Cortex of kidney (tissue), 1 donor: ENCODE measurements at places on chromosomes 3 and 15.

DNA sequence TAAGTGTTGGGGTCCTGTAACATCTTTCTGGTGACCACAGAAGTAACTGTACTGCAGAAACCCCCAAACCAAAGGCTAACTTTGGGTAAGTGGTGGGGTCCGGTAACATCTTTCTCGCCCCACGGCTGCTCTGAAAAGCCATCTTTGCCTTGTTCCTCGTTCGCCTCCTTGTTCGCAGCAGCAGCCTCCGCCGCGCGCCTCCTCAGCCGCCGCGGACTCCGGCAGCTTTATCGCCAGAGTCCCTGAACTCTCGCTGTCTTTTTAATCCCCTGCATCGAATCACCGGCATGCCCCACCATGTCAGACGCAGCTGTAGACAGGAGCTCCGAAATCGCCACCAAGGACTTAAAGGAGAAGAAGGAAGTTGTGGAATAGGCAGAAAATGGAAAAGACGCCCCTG, 316.8 kb downstream of the TUSC7 start:
- DNase-seq = no peak

GRCh38 chr15:91498046-91498748, 355.3 kb upstream of the SLCO3A1 start:
- no peak for DNase-seq

DNA sequence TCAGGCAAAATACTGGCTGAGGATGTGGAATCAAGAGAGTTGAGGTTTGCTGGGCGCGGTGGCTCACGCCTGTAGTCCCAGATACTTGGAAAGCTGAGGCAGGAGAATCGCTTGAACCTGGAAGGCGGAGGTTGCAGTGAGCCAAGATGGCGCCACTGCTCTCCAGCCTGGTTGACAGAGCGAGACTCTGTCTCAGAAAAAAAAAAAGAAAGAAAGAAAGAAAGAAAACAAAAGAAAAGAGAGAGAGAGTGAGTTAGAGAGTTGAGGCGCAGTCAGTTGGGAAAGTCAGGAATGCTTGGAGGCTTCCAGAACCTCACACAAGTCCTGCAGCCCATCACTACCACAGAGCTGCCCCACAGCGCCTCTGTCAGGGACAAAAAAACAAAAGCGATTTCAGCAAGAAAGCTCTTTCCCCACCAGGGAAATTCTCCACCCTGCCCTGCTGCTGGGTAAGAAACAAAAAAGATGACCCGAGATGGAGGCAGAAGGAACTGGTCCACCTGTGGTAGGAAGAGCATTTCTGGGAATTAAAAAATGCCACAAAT, 13.8 kb downstream of the HDC start:
- DNase-seq = no peak

DNA sequence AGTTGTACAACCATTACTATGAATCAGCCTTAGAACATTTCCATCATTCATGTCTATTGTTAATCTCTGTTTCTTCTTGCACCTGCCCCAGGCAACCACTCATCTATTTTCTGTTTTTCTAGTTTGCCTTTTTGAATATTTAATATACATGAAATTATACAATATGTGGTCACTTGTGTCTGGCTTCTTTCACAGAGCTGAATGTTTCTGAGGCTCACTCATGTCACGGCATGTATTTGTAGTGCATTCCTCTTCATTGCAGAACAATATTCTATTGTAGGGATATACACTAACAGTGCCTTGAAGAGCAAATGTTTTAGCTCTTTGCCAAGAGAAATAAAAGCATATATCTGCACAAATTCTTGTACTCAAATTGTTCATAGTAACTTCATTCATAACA, 32.9 kb downstream of the CERS3 start:
- DNase-seq = no peak

DNA sequence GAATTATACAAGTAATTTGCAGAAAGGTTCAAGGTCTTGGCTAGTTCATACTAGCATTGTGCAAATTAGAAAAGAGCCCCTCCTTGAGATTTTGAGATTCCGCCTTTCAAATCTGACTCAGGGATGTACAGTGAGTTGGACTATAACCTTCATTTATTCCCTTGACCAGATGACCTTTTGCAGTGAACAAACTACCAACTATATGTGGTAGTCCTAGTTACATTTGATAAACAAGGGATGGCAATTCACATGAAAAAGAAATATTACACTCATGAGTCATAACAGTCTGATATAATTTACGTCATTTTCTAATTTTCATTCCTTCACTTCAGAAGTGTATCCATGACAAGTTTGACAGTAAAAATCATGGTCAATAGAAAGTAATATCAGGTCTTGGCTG, 860.4 kb downstream of the ROBO1 start:
- no peak for DNase-seq

DNA sequence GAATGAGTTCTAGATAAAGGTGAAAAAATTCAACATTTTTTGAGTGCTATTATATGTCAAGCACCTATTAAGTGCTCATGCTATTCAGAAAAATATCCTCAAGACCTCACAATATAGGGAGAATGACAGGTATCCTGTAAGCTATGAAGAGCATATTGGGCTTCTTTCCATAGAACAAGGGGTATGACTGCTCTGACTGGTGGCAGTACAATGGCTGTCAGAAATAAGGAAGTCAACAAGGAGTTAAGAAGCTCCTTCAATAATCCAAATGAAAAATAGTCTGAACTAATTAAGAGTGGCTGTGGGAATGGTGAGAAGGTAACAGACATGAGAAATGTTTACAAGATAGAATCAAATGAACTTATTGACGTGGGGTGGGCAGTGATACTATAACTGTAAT, 24.7 kb downstream of the NPTN start:
- no peak for DNase-seq

- no peak for DNase-seq
Observed at GRCh38 chr3:42742259-42742658, 30.8 kb downstream of the CCDC13 start.

GRCh38 chr3:24288496-24289236, 206.0 kb downstream of the THRB start:
- DNase-seq = no peak

DNA sequence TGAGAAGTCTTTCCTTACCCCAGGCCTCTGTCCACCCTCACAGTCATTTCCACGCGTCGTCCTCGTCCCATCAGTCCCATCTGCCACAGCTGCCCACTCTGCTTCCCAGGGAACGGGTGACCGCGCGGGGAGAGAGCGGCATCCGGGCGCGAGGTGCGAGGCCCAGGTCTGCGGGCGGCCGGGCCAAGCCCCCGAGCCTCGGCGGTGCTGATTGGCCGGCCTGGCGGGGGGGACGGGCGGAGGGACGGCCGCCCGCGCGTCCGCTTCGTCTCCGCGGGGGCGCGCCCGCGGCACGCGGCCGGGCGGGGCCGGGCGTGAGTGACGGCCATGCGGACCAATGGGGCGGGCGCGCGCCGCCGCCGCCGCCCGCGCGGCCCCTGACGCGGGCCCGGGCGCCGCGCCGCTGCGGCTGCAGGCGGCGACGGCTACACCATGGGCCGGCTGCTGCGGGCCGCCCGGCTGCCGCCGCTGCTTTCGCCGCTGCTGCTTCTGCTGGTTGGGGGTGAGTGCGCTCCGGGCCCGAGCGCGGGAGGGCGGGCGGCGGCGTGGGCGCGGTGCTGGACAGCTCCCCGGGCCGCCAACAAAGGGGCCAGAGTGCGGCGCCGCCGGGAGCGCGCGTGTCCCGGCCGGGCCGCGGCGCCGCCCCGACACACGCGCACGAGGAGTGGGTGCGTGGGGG, at the start of gene PODXL2:
TSS of gene PODXL2 (plus strand) at position 398 of the 679 bp plus-strand sequence. CDS start at position 433, 35 bp downstream.
- DNase-seq = no peak

DNA sequence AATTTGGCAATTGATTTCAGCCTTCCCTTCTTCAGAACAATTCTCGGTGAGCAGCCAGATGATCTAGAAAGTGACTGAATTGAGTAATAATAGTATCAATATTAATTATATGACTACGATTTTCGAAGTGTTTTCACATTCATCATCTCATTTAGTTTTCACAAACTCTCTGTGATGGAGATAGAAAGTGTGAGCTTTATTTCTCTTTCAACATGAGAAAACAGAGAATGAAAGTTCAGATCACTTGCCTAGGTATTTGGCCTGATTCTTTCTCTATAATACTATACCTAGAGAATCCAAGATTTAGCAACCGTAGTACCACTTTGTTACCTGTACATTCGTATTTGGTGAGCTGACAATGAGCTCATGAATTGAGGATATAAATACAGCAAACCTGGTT, 739.2 kb upstream of the NR2F2 start:
- DNase-seq = no peak

DNA sequence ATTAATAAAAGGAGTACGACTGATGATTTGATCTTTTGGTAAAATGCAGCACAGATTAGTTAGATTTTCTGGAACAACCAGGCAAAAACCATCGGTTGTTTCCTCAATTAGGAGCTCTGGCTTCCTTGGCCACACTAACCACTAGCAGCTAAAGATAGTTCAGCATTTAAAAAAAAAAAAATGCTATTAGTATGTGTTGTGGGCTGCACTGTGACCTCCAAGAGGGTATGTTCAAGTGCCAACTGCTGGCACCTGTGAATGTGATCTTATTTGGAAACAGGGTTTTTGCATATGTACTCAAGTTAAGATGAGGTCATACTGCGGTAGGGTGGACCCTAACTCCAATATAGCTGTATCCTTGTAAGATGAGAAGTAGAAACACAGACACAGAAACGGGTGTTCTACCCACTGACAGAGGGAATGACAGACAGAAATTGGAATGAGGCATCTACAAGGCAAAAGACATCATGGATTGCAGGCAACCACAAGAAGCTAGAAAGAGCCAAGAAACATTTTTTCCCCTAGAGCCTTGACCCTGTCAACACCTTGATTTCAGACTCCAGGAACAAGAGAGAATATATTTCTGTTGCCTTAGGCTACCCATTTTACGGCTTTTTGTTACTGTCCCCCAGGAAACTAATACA, 534.6 kb upstream of the ROBO2 start:
- DNase-seq = no peak

- no peak for DNase-seq
Observed at GRCh38 chr15:94584833-94585244, 353.5 kb downstream of the MCTP2 start.

GRCh38 chr3:55484801-55485791, 2.0 kb downstream of the WNT5A start:
- no peak for DNase-seq

GRCh38 chr3:58009026-58009748, 965 bp downstream of the FLNB start:
- DNase-seq = no peak

DNA sequence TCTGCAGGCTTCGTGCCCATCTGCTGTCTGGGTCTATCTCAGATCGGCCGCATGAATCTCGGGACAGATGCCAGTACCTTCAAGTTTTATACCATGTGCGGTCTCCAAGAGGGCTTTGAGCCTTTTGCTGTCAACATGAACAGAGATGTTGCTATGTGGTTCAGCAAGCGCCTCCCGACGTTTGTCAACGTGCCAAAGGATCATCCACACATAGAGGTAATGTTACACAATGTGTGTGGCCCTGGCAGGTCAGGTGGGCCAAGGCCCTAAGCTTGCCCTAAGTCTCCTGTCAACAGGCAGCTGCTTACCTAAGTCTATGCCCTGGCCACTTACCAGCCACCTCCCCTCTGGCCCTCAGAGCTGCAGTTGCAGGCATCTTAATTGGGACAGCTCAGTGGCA, 324.0 kb upstream of the CHRM5 start:
- no peak for DNase-seq

DNA sequence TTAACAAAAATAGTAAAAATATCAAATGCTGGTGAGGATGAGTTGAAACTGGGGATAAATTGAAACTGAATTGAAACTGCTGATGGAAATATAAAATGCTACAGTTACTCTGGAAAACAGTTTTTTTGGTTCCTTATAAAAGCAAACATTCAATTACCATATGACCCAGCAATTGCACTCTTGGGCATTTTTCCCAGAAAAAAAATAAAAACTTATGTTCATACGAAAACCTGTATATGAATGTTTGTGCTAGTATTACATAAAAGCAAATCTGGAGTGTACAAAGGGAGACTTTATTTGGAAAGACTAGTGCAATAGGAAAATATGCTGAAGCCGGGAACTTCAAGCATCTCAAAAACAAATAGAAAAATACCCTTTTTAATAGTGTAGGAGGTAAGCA, 857.9 kb upstream of the CADM2 start:
- DNase-seq = no peak

DNA sequence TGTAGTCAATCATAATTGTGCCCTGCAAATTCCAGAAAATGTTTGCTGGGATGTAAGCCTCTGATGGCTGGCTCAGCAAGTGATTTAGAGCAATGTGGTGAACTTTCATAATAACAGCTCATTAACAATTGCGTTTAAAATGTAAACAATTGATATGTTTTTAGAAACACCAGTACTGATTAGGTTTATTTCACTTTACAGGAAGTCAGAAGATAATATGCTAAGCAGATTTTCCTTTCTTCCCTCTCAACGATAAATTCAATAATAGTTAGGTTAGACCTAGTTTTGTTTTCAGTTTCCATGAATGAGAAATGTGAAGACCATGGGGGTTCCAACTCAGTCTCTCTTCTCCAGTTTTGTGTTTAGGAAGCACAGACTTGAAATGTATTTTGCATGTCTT, 71.0 kb downstream of the FHIT start:
- DNase-seq = no peak

GRCh38 chr3:42836150-42837123, 27.2 kb downstream of the ACKR2 start:
- no peak for DNase-seq

- DNase-seq = no peak
Observed at GRCh38 chr3:54358316-54358715, 236.0 kb downstream of the CACNA2D3 start.

DNA sequence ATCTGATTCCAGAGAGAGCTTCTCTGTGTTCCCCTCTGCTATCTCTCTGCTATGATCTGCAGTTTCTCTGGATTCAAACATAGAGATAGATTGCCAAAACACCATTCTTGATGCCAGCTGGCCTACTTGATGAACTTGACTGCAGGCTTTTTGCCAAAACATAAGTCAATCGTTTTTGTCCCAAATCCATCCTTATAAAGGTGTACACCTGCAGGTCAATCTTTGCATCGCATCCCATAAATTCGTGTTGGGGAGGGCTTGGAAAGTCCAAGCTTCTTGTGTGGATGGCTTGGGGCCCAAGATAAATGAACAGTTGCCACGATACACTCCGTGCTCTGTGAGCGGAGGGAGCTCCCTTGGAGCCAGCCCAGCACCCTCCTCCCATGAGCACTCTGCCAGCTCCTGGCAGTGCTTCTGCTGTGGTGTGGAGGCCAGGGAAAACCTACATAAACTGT, 2.7 kb downstream of the CERS3 start:
- no peak for DNase-seq

DNA sequence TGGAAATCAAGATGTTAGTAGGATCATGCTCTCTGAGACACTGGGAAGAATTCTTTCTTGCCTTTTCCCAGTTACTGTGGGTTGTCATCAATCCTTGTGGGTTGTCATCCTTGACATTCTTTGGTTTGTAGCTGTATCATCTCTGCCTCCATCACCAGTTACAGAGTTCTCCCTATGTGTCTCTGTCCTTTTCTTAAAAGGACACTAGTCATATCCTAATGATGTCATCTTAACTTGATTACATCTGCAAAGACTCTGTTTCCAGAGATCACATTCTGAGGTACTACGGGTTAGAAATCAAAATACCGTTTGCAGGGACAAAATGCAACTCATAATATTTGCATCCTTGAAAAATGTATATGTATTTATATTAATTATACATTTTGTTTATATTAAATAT, 500.4 kb downstream of the ZBBX start:
- no peak for DNase-seq
